ENCODE measurements at places on chromosomes 11 and 22. TPM values are rescaled to one million over a fixed set of nuclear protein-coding genes. Genes with fewer than 3 reads are reported as not detected.

DNA sequence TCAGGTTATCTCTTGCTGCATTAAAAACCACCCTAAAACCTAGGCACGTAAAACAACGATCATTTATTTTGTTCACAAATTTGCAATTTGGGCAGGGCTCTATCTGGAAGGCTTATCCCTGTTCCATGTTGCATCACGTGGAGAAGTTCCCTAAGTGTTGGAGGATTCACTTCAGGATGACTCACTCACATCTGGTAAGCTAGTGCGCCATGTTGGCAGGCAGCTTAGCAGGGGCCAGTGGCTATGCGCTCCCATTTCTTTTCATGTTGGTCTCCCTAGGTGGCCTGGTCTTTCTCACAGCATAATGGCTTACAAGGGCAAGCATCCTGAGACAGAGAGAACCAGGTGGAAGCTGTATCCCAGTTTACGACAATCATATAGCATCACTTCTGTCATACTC lies 226.8 kb downstream of the BLID start:
- DNase-seq = no peak
- H3K27me3 ChIP-seq = no peaks in the 10 kb centered on the region
- H3K27ac ChIP-seq = no peak overlapping the region
- peaks cover 16% of the 10 kb centered on the region for H3K4me1 ChIP-seq
- H3K36me3 ChIP-seq = no peaks in the 10 kb centered on the region
- no peak overlapping the region for H3K4me3 ChIP-seq

GRCh38 chr11:60977836-60978235 lies 6.4 kb downstream of the CD6 start:
- no peak overlapping the region for H3K27ac ChIP-seq
- DNase-seq = no peak
- no peaks in the 10 kb centered on the region for H3K36me3 ChIP-seq

DNA sequence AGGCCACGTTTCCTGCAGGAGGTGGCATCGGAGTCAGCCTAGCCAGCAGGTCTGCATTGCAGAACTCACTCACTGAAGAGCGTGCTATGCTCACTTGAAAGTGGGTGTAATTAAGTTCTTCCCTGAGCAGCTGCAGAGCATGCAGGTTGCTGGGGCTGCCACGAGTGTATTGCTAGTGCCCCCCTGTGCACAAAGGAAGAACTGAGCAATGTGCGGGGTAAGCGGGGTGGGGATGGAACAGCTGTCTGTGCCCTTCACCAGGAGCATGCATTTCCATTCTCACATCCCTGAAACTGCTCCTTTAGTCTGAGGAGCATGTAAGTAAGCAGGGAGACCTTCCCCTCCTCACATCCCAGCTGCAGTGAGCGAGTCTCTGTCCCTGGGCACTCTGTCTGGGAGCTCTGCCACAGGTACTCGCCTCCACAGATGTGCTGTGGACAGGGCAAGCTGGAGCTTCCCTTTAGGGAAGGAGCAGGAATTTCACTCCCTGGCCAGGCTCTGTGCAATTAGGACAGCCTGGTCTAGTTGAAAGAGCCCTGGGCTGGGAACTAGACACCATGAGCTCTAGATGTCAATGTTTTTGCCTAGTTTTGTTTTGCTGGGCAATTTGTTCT lies 1031.8 kb downstream of the NTM start:
- no peaks in the 10 kb centered on the region for H3K36me3 ChIP-seq
- no peaks in the 10 kb centered on the region for H3K4me1 ChIP-seq
- no peak overlapping the region for H3K27ac ChIP-seq
- H3K4me3 ChIP-seq = no peak overlapping the region

GRCh38 chr11:36350137-36350513 lies 54.0 kb downstream of the PRR5L start:
- H3K27ac ChIP-seq = no peak overlapping the region
- H3K36me3 ChIP-seq = no peaks in the 10 kb centered on the region
- no peak for DNase-seq
- H3K4me1 ChIP-seq = no peaks in the 10 kb centered on the region

Gene PHRF1
- total RNA-seq = 16.1 TPM

DNA sequence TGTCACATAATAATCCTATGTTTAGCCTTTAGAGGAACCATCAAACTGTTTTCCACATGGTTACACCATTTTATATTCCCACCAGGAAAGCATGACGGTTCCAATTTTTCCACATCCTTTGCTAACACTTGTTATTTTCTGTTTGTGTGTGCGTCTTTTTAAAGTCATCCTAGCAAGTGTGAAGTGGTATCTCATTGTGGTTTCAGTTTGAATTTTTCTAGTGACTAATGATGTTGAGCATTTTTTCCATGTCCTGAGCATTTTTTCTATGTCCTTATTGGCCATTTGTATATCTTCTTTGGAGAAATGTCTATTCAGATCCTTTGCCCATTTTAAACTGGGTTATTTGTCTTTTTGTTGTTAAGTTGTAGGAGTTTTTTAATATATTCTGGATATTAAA lies 53.7 kb upstream of the DEPDC7 start:
- H3K4me1 ChIP-seq = no peaks in the 10 kb centered on the region
- no peaks in the 10 kb centered on the region for H3K27me3 ChIP-seq

Gene CSF2RB
- total RNA-seq = 5.0 TPM

Gene PICK1
- 21.7 TPM for total RNA-seq

Gene C11orf87
- not detected for total RNA-seq

Gene TMEM191B
- total RNA-seq = 0.36 TPM

Gene KDM4D
- 0.36 TPM for total RNA-seq
